ELF-1 (cell line): ENCODE measurements at places on chromosomes 11 and 22.

GRCh38 chr11:101748572-101749344 is 165.0 kb upstream of the TRPC6 start:
- peak; percentile 8 for DNase-seq

DNA sequence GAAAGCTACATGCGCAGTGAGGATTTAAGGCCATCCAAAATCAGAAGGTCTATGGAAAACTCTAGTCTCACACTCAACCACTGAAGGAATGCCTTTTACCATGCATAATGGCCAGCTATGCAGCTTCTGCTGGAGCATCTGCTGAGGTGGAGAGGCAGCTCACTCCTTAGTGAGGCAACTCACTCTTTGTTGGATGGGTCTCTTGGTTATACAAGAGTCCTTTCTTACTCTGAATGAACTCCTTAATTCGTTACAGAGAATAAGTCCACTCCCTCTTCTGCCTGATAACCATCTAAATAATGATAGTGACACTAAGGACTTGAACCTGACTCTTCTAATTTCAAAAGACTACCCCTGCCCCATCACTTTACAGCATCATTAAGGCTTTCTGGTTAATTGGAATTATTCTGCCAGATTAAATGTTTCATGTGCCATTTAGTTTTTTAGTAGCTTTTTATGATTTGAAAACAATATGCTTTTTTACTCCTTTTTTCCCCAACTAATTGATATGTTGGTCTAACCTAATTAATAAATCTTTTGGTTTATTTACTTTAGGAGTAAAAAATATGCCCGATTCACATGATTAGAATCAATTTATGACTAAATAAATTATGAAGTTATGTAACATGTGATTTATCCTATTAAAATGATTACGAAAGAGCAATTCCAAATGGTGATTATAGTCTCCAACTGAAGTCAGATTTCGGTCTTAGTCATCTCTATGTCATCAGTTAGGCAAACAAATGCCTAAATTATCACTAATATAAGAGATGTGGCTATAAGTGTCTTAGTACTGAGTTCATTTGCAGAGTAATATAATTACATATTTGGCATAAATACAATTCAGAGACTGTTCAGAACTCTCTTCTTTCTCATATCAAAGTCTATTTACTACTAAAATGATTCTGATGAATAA is 286.7 kb upstream of the CCDC90B start:
- DNase-seq = no peak

GRCh38 chr11:61357233-61357893 is 4.3 kb downstream of the CYB561A3 start:
- no peak for DNase-seq

DNA sequence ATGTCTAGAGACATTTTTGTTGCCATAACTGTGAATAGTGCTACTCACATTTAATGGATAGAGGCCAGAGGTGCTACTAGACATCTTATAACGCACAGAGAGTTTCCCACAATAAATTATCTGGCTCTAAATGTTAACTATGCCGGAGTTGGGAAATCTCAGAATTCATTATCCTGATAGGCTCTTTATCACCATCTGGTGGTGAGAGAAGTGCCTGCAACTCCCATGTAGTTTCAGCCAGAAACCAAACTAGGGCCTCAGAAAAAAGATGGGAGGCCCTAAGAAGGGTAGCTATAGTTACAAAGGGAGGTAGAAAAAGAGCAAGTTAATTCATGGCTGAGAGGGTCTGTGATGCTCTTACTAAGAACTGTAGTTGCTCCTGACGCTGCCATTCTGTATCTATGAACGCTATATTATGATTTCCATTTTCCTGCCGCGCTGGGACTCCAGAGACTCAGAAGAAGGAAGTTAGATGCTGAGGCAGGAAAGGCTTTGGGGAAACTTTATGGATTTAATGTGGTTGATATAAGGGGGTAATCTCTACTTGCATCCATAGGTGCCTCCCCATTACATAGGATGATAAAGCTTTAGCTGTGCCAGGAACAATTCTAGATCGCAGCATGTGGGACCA is 22.9 kb upstream of the MRPL17 start:
- DNase-seq = peak; percentile 24

- no peak for DNase-seq
Observed at GRCh38 chr11:68965901-68966853, 14.6 kb downstream of the MRGPRD start.

DNA sequence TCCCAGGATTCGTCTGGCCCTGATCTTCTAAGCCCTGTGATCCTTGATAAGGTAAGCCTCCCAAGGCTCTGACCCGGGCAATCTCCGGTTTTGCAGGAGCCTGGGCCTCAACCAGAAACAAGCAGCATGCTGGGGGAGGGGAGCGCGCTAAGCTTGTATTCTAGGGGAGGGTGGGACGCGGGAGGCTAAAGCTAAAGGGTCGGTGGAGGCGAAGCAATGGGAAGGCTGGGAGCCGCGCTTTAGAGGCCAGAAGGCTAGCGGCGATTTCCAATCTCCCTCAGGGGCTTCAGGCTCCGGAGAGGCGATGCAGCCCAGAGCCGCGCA is 753 bp downstream of the PTPN5 start:
- DNase-seq = peak; percentile 27

GRCh38 chr11:58497951-58498350 is 10.0 kb downstream of the OR5B21 start:
- no peak for DNase-seq

DNA sequence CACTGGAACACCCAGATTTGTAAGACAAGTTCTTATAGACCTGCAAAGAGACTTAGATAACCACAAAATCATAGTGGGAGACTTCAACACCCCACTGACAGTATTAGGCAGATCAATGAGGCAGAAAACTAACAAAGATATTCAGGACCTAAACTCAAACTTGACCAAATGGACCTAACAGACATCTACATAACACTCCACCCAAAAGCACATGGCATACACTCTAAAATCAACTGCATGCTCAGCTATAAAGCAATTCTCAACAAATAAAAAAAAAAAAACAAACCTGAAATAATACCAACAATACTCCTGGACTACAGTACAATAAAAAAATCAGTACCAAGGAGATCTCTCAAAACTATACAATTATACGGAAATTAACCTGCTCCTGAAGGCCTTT is 115.0 kb downstream of the FDX1 start:
- DNase-seq = no peak

- no peak for DNase-seq
Observed at GRCh38 chr11:66904561-66904960, 47.7 kb downstream of the LRFN4 start.

DNA sequence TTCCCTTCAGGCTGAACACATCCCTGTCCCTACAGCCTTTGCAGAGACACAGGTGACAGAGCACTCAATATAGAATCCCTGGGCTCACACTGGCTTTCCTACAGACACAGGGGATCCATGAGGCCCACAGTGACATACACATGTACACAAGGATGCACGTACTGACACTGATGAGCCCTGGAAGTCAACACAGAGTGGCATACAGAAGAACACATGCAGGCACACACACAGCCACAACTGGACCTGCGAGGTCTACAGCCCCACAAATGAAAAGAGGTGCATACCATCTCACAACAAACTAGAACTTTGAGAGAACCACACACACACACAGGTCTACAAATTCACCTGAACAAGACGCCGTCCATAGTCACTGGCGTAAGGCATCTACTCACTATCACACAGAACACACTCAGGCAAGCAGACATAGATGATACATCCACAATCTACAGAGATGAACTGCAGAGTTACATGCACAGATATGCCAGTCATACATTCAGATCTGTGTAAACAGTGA is 3.5 kb upstream of the ZNF74 start:
- no peak for DNase-seq

GRCh38 chr22:20205964-20206708 is 55.3 kb upstream of the CCDC188 start:
- DNase-seq = peak; percentile 78

DNA sequence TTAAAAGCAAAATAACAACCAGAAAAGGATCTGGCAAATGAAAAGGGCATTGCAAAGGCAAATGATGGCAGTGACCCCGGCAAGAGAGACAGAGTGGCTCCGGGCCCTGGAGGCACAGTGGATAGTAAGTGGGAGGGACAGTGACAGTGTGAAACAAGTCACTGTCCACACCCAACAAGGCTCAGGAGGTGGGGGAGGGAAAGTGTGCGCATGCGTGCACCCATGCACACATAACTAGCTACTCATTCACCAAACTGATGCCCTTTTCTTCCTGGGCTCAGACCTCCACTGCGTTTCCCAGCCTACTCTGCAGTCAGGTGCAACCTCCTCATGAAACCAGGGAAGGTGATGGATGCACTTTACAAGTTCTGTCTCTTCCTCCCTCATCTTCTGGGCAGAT is 108.4 kb downstream of the SHANK2 start:
- DNase-seq = no peak

DNA sequence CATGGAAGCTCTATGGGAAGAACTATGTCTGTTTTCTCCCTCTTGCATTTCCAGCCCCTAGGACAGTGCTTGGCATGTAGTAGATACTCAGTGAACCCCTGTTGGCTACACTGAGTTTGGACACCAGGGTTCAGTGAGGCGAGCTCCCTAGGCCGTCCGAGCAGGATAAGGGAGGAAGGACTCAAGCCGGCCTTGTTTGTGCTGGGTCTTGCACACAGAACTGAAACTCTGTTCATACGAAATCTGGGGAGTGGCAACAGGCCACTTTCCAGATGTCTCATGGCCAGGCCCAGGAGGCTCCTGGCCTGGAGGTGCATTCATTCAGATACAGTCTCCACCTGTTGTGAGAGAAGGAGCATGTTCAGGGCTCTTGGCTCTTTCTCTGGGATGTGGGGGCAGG is 23.6 kb upstream of the LMO1 start:
- DNase-seq = no peak

GRCh38 chr22:20431511-20432192 is 6.0 kb downstream of the SCARF2 start:
- no peak for DNase-seq

DNA sequence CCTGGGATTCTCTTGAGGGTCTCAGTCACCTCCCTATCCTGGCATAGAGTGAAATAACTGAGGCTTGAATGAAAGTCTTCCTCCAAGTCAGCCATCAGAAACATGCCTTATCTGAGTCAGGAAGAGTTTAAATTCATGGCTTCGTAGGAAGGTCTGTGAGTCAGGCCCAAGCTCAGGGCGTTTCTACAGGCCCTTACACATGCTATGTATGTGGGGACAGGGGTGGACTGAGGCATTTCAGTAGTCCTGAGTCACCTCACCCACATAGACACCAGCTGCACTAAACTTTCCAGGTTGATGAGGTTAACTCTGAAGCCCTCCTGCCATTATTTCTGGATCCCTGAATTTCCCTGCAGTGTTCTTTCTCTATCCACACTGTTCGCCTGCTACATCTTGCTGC is 134.6 kb upstream of the RCN1 start:
- DNase-seq = no peak

GRCh38 chr22:30694640-30695350 is at the start of gene OSBP2:
Gene OSBP2, plus strand, starts transcription at chr22:30694874. Its CDS starts 36 bp downstream, at chr22:30694910.
- peak; percentile 23 for DNase-seq
